ENCODE measurements at places on chromosomes 6 and 20.

DNA sequence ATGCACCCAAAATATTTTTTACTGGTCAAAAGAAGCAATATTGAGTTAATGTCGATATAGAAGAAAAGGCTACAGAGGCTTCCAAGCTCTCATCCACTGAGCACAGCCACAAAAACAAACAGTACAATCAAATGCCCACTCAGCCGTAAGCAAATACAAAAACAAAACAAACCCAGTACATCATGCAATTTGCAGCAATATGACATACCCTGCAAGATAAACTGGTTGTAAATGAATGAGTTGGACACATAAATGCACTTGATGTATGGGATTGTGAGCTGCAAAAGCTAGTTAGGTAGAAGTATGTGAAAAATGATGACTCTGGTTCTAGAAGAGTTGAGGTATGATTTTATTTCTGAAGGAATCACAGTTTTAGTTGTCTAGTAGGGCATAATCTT is 83.9 kb downstream of the SESN1 start:
- no peak for DNase-seq

DNA sequence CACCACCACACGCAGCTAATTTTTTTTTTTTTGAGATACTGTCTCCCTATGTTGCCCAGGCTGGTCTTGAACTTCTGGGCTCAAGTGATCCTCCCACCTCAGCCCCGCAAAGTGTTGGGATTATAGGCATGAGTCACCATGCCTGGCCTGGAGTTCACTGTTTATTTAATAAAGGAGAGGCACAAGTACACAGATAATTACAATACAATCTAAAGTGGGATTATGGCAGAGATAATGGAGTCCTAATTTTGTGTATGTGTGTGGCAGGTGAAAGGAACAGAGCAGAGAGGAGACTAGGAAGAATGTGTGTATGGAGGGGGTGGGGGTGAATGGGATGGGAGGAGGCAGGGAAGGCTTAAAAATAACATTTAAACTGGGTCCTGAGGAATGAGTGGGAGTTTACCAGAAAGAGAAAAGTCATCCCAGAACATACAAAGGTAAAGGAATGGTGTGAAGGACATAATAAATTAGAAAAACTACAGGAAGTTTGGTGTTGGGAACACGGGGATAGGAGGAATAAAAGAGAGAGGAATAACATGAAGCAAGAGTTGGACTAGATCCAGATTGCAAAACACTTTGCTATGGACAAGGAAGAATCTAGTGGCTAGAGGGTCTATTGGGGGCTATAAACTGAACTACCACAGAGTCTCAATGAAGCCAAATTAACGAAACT is 4.4 kb downstream of the NCOA5 start:
- DNase-seq: no peak

DNA sequence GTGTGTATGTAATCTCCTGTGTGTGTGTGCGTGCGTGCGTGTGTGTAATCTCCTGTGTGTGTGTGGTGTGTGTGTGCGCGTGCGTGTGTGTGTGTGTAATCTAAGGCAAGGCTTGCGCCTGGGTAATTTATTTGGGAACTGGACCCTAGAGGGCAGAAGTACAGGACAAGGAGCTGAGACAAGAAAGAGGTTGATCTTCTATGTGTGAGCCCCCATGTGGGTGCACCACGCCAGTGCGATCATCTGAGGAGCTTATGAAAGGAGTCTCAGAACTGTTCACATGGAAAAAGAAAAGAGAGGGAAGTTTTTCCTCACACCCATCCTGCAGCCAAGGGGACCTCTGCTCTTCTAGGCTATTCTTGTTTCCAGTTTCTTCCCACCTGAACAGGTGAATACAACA is 220.1 kb upstream of the GGTLC1 start:
- no peak for DNase-seq

GRCh38 chr20:32463642-32464400 is 105.7 kb downstream of the ASXL1 start:
- no peak for DNase-seq

DNA sequence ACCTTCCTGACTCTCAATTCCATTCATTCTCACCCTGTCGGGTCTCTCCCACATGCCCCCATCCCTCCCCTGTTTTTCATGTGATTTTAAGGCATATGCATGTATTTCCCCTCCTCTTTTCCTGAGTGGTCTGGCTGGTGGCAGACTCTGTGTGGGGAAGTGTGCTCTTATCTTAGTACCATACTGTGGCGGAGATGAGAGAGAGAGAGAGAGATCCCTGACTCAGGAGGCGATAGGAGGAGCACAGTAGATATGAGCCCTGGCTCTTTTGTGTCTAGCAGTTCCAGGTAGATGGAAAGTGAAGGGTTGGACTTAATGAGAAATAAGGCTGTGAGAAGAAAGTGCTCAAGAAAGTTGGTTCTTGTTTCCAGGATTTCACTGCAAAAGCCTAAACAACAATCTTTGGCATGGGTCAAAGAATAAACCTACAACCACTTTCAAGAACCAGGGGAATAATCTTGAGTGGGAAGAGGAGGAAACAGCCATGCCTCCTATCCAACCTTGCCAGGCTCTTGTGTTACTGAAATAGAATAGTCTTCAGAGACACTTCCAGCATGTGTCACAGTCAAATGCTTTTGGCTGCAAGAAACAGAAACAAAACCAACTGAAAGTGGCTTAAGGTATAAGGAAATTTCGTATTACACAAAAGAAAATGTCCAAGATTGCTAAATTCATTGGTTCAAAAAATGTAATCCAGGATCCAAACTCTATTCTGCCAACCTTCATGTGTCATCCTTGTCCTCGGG is 123.8 kb upstream of the MYLIP start:
- no peak for DNase-seq

DNA sequence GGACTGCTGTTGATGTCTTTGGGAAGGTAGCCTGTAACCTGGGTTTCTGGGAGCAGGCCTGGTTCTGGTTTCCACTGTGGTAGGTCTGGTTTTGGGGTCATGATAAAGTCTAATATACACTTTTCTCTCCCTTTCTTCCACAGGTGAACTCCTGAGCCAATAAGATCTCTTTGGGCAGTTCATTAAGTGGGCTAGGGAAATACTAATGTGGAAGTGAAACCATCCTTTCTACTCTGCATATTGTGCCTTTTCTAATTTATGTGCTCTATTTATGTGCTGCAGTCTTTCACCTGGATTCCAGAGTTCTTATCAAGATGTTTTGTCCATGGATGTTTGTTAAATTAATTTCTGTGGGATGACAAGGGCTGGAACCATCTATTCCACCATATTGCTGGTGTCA is 165.7 kb upstream of the PTPRK start:
- no peak for DNase-seq

DNA sequence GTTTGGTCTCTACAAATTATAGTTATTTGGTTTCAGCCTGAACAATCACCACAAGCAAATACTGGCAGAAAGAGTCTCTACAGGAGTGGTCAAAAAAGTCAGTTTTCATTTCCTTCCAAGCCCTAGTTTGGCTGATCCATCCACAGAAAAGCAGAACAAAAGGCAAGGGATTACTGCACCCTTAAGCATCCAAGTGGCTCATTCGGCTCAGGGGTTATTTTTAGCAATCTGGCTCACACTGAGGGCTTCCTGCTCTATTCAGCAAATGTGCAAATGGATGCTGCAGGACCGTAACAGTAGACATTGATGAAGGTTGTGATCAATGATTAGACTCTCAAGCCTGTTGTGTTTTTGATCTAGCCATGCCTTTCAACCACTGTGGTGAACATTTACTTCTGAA is 62.2 kb upstream of the FABP7 start:
- DNase-seq: peak; percentile 43

DNA sequence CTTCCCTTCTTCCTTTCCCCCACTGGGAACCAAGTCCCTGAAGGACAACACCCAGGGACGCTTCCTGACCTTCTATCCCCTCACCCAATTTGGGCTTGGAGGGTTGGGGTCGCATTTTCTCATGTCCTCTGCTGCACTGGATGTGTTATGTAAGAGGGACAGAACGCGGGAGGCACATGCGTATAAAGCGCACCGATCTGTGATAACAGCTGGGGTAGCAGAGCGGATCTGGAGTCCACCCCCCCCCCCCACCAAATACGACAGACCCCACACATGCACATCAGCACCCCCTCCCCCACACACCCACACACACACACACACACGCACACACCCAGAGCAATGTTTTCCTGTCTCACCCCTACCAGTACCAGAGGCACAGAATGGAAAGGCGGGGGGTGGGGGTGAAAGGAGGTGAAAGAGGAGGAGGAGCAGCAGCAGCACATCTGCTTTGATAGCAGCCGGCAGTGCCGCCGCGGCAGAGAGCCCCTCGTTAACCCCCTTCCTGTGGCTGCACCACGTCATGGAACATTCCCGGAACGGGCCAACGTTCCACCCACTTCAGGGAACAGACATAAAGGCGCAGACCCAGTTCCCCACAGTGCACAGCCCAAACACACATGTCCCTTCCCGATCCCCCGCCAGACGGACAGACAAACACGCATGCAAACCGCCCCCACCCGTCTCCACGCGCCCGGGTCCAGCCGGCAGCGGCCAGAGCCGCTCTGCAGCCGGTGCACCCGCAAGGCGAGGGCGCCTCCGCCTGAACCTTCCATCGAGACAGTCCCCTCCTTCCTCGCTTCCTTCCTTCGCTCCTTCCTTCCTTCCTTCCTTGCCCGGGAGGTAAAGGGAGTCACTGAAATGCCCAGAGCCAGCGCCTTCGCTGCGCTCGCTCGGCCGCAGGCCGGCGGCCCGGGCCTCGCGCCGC is 590 bp downstream of the HIVEP2 start:
- DNase-seq: no peak

- DNase-seq: no peak
Observed at GRCh38 chr20:53608071-53608455, 14.4 kb upstream of the ZNF217 start.

DNA sequence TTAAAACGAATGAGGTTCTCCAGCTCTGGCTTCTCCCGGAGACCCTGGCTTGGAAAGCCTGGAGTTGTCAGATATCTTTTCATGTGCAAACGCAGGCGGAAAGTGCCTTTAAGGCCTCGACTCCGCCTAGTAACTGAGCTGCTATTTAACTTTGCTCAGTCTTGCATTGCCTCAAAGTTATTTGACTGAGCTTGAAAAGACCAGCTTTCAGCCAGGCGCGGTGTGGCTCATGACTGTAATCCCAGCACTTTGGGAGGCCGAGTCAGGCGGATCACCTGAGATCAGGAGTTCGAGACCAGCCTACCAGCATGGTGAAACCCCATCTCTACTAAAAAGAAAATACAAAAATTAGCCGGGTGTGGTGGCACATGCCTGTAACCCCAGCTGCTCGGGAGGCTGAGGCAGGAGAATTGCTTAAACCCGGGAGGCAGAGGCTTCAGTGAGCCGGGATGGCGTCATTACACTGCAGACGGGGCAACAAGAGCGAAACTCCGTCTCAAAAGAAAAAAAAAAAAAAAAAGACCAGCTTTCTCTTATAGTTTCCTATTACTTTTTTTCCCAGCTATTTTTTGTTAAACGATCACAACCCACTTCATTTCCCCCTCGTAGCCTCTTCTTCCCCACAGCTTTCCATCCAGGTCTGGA is 1.9 kb downstream of the GCNT2 start:
- no peak for DNase-seq

DNA sequence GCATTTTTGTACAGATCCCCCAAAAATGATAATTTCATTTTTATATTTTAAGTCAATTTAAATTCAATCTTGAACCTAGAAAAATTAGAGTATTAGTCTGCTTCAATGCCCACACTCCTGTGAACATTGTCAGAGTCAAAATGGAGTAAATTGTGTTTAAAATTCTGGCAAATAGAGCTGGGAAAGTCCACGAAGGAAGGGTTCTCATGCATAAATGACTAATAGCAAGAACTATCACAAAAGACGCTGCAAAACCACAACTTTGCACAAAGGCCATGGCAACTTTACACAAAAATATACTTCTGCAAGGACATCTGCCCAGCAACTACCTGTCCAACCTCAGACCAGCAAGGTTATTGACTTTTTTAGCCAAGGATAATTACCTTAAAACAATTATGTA is 203.2 kb upstream of the SMLR1 start:
- DNase-seq: no peak

GRCh38 chr20:63007360-63007645 is 539 bp upstream of the BHLHE23 start:
- no peak for DNase-seq

GRCh38 chr20:19552221-19553180 is 205.6 kb upstream of the RIN2 start:
- no peak for DNase-seq

- no peak for DNase-seq
Observed at GRCh38 chr6:119568580-119568979, 219.0 kb upstream of the MAN1A1 start.

GRCh38 chr6:163329991-163330390 is 84.5 kb upstream of the QKI start:
- DNase-seq: no peak

- no peak for DNase-seq
Observed at GRCh38 chr20:38735172-38735571, 10.9 kb downstream of the SLC32A1 start.

DNA sequence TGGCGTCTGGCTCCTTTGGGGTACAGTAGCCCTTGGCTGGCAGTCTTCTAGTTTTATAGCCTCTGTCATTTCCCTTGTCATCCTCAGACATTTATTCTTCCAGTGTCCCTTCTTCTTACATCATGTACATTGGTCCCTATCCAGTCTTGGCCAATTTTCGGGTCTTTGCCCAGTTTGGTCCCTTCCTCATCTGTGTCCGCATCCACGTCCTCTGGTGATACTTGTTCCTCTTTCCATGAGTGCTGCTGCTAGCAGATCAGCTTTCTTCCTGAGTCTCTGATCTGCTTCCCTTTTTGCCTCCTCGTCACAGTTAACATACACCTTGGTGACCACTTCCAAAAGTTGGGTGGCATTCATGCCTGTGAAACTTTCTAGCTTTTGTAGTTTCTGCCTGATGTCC is 86.2 kb upstream of the GPR6 start:
- no peak for DNase-seq

GRCh38 chr6:132587424-132587823 is 2.1 kb downstream of the TAAR5 start:
- no peak for DNase-seq

GRCh38 chr6:105136431-105137350 is 43.1 kb downstream of the POPDC3 start:
- no peak for DNase-seq

DNA sequence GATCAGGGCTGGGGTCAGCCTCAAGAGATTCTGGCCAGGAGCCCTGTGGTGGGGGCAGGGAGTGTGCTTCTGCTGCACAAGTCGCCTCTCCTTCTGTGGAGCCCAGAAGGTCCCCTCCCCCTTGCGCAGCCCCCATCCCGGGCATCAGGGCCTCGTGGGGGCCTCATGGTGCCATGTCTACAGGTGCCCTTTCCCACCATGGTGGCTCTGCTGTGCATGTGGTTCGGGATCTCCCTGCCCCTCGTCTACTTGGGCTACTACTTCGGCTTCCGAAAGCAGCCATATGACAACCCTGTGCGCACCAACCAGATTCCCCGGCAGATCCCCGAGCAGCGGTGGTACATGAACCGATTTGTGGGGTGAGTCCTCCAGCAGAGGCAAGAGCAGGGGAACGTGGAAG is 48.1 kb downstream of the TM9SF4 start:
- no peak for DNase-seq

GRCh38 chr20:38049800-38050199 is 16.3 kb downstream of the RPRD1B start:
- no peak for DNase-seq

GRCh38 chr6:144372611-144373594 is 87.8 kb downstream of the UTRN start:
- no peak for DNase-seq

- no peak for DNase-seq
Observed at GRCh38 chr6:30782425-30783014, 38.2 kb upstream of the IER3 start.

Measured in NCI-H2081 treated with DMSO at 0.1 percent for 48 hours (cell line).